ENCODE measurements at places on chromosomes 7 and 10. TPM values are rescaled to one million over a fixed set of nuclear protein-coding genes. Genes with fewer than 3 reads are reported as not detected.

Gene BTBD16
- total RNA-seq = not detected

Gene PRF1
- total RNA-seq = not detected

DNA sequence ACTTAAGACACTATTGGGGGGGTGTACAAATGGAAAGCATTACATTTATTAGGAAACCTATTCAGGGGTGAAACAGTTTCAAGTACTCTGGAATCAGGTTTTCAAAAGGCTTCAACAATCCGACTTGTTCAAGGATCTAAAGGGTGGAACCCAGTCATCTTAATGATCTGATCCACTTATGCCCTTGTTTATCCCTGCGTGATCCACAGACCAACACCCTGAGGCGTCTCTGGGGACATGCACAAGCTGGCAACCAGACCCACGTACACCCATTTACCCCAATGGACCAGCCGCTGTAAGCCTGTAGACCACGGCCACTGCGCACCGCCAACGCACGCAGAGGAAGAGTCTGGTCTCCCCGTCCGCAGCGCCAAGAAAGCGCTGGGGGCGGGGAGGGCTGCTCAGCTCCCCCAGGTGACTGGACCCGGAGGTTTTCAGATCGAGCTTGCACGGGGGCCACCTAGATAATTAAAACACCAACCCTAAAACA is 13.4 kb downstream of the HNRNPF start:
- DNase-seq = peak; percentile 26

DNA sequence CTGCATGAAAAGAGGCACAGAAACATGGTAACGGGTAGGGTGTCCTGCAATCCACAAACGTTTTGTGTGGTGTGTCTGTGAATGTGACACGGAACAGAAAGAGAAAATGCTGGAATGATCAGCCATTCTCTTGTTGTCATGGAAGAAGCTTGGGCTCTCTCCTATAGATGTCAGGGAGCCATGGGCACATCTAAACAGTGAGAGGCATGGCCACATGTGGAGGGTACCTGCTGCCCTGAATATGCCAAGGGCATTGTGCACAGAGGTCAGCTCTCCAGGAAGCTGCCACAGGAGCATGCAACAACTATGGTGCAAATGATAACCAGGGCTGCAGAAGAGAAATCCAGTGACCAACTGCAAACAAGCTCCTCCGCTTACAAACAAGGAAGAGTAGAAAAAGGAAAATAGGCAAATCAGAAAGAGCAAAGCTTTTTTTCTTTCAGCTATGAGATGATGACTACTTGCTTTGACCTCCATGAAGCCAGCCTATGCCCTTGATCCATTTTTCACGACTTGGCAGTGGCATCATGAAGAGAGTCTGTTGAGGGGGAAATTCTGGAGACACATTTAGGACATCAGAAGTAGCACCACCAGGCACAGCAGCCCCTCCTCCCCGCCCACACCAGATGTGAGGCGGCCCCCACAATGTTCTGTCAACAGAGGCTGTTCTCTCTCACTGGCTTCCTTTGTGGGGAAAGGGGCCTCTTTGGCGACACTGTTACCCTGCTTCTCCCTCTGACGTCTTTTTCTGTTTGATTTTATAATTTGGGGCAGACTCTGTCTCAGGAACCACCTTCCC is 4.8 kb upstream of the PDE1C start:
- DNase-seq = no peak

Gene PAPOLB
- total RNA-seq = under 0.01 TPM

DNA sequence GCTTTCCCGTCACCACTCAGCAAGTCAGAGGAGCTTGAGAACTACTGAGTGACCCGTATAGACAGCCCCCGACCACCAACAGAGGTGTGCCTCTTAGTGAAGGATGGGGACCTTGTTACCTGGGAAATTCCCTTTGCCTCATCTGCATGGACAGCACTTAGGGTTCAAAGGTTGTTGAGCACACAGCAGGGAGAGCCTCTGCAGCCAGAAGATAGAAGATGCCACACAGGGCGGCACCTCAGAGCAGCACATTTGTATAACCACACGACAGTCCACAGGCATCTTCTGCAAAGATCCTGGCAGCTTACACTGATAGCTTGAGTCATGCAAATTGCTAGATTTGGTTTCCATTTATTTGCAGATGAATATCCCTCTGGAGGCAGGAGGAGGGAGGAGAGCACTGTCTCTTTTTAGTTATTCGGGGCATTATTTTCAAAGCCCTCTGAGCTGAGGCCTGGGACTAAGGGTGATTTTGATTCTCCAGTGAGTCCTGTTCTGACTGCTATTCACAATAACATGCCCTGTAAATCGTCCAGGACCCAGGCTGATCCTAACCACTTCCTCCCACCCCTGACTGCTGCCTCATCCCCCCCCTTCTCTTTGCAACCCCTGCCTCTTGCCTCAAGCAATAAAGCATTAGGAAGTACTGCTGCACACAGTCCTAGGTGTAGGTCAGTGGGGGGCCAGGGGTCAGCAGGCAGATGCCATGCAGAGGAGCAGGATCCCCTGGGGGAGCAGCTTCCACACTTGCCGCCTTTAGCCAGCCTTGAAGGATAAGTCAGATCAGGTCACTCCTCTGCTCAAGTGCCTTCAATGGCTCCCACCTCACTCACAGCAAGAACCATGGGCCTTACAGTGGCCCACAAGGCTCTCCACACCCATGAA is 24.6 kb upstream of the INMT start:
- no peak for DNase-seq

- DNase-seq = no peak
These were observed 8.7 kb upstream of the OPALIN start for GRCh38 chr10:96367470-96367869.

DNA sequence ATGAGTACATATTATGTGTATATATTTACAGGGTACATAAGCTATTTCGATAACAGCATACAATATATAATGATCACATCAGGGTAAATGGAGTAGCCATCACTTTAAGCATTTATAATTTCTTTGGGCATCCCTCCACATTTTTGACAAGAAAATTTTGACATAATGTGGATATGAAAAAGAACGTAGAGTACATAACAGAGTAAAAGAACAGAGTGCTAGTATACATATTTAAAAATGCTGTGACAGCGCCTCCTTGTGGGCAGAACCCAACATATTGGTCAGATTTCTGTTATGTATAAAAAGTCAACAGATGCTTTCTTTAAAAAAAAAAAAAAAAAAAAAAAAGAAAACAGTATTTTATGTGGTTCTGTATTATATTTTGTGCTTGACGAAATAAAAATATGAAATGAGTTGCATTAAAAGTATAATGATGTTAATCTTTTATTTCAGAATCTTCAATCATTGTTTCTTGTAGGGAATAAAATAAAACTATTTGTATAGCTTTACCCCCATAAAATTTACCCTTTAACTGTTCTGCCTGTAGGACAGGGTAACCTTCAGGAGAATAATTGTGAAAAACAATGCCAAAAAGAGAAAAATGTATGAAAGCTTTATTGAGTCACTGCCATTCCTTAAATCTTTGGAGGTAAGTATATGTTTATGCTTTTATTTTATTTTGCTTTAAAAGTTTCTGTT is 18.3 kb upstream of the HBP1 start:
- DNase-seq = peak; percentile 56

Gene ZNF239
- total RNA-seq = 6.2 TPM

DNA sequence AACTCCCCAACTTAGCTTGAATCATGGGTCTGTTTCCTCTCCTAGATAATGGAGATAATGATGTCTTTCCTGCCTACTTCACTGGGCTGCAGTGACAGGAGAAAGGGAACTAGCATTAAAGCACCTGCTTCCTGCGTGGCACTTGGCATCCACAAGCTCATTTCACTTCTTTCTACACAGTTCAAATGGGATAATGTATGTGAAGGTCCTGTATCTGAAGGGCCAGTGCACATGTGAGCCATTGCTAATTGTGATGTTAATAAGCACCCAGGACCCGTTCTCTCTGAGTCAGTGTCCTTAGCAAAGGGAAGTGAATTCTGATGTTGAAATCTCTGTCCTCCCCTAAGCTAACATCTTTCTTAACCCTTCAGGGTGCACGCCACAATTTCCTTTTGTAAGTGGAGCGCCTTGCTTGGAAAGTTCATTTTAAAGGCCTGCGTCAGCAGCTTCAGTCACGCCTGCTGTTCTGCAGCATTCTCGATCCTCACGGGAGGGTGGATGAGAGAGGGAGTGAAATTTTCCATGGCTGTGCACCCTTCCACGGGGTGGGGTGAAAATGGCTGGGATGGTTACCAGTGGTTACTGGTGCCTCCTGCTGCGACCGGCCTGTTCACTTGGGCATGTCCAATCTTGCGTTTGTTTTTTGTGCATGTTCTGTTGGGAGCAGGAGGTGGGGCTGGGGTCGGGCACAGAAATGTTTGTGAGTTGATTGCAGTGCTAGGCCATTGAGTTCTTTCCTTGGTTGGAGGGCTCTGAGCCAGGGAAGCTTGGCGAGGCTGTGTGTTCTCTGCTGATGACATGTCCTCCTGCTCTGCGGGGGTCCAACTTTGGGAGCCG is 59.2 kb downstream of the HK1 start:
- peak; percentile 91 for DNase-seq

- DNase-seq = no peak
These were observed 180.6 kb downstream of the ABCA13 start for GRCh38 chr7:48351900-48352299.

Gene TMEM209
- total RNA-seq = 9.5 TPM

- no peak for DNase-seq
These were observed 1502.8 kb upstream of the LRRTM3 start for GRCh38 chr10:65423043-65423442.

Gene FKBP6
- total RNA-seq = not detected

DNA sequence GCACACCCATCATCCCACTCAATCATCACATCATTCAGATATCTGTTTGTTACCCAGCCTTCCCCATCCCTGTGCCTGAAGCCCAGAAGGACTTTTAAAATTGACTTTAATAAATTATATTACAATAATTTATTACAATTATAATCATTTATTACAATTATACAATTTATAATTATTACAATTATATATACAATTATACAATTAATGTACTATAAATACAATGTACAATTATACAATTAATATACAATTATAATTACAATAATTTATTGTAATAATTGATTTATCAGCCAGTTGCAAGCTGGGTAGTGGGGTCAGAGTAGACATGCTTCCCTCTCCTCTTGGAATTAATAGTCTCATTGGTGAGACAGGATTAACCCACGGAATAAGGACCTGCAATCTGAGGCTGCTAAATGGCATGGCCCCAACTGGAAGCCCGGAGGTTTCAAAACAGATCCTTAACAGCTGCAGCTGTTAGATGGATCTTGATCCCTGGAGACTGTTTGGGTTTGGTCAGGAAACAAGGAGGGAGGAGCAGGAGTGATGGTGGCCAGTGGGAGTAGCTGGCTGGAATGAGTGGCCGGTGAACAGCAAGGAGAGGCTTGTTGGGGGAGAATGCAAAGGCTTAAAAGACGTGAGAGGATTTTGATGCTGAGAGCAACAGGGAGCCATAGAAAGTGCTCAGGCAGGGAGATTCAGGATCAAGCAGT is 402.8 kb upstream of the PODXL start:
- no peak for DNase-seq

GRCh38 chr10:47165168-47165710 is 134.8 kb upstream of the GDF10 start:
- no peak for DNase-seq

Gene SRRM3
- 1.0 TPM for total RNA-seq

Gene COL13A1
- 6.4 TPM for total RNA-seq

DNA sequence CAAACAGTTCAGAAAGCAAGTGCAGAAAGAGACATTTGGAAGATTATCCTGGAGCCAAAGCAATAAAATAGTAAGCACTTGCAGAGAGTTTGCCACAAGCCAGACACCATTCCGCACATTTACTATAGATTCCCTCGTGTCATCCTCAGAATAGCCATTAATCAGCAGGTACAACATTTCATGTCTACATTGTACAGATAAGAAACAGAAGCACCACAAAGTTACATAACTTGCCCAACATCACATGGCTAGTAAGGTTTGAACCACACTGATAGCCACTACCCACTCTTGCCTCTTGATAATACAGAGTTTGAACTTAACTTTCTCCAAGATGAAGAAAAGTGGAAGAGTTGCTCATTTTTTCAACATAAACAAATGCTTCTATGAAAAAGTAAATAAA is 40.6 kb upstream of the GHITM start:
- DNase-seq = no peak

Gene TMEM176B
- 95.3 TPM for total RNA-seq

- DNase-seq = peak; percentile 79
These were observed 81.8 kb downstream of the PTPRZ1 start for GRCh38 chr7:121954803-121955202.

DNA sequence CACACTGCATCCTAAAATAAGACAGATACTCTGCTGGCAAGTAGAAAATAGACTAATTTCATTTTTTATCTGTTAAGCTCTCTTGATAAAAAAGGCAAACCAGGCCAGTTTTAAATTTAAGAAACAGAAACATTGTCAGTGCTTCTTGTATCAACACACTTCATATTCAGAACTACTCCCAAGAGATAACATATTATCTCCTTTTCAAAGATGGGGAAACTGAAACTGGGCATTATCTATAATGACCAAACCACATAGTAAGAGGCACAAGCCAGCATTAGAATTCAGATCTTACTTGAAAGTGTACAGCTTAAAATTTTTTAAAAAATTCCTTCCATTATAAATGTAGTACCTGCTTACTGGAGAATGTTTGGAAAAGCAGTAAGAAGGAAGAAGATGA is 14.7 kb downstream of the SRI start:
- no peak for DNase-seq

Gene INPP5A
- total RNA-seq = 21.1 TPM

Gene ZNF248
- 10.3 TPM for total RNA-seq

GRCh38 chr7:141513720-141514119 is 37.5 kb upstream of the AGK start:
- DNase-seq = no peak

DNA sequence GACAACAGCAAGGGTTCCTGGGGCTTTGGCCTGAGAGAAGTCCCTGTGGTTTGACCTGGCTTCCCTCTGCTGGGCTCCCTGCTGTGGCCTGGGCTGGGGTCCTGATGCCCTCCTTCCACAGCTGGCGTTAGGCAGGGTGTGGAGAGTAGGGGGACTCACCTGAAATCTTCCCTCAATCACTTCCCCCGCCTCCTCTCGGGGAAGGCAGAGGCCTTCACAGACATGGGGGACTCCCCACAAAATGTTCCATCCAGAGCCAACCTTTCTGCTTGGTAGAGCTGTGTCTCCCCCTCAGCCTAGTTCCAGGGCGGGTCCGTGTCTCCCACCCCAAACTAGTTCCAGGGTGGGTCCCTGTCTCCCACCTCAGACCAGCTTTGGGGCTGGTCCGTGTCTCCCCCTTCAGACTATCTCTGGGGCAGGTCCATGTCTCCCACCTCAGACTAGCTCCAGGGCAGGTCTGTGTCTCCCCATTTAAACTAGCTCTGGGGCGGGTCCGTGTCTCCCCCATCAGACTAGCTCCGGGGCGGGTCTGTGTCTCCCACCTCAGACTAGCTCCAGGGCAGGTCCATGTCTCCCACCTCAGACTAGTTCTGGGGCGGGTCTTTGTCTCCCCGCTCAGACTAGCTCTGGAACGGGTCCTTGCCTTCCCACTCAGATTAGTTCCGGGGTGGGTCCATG is 2.2 kb downstream of the PVRIG start:
- DNase-seq = no peak

DNA sequence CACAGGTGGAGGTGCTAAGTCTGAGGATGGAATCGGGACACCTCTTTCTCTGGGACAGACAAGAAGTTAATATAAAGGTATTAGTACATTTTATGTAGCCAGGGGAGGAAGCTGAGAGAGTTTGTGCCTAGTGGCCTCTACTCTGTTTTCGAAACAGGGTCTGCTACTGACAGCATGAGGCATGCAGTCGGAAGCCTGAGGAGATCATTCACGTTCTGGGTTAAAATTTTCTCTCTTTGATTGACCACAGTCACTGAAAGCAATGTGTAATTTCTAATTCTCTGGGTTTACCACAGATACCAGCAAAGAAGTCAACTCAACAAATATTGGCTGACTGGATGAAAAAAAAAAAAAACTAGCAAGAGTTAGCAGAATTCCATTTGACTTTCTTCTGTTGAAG is 53.3 kb upstream of the KCTD7 start:
- no peak for DNase-seq
